Motor neuron (in vitro differentiated cells): ENCODE measurements at places on chromosomes 3 and 15. TPM values are rescaled to one million over a fixed set of nuclear protein-coding genes. Genes with fewer than 3 reads are reported as not detected.

DNA sequence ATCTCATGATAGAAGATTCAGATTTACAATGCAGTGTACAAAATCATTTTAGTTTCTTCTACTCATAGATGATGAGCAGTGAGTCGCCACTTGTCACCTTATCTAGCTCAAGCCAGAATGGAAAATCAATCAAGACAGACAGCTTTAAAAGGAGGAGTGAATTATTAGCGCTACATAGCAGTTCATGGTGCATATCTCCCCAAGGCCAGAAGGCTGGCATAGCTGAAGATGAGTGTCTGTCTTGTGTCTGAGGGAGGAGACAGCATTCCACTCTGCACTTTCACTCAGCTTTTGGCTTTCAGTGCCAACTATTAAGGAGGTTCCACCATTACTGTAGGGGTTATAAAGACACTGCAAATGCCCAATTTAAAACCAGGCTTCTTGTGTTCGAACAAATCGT lies 804.1 kb upstream of the LMCD1 start:
- ATAC-seq, result no peak

GRCh38 chr15:85116925-85117646 lies 135.4 kb downstream of the PDE8A start:
- ATAC-seq, result no peak

GRCh38 chr3:11713171-11713570 lies 69.5 kb upstream of the VGLL4 start:
- ATAC-seq, result no peak

GRCh38 chr3:106877627-106878026 lies 499.6 kb upstream of the CCDC54 start:
- ATAC-seq, result no peak

Gene LCTL
- total RNA-seq, result 1.5 and 1.7 TPM in 2 replicates

Gene HHLA2
- 0.30 and 0.31 TPM in 2 replicates for total RNA-seq

Gene PLA2G4D
- total RNA-seq, result 0.76 and 0.92 TPM in 2 replicates

Gene CELSR3
- total RNA-seq, result 50.3 and 53.4 TPM in 2 replicates

Gene CYP8B1
- 0.30 and 0.38 TPM in 2 replicates for total RNA-seq

Gene PRKAR2A
- total RNA-seq, result 38.4 and 41.0 TPM in 2 replicates
